CD4-positive, alpha-beta T cell treated with Interleukin-10 for 1 hour (primary cell): ENCODE measurements at places on chromosomes 2 and 18.

DNA sequence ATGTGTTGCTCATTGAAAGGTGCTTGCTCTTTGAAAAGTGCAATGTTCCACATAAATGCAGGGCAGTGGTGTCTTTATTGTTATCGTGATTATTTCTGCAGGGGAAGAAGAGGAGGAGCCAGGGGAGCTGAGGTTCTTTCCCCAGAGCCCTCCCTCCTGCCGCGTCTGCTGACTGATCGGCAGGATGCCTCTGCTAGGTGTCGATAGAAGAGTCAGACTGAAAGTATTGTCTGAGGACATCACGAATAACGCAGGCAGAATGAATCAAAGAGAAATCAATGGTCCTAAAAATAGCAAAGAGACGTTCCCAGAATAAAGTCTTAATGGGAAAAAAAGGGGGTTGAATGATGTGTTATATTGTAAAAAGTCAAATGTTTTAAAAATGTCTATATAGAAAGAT is 47.4 kb upstream of the SIX3 start:
- DNase-seq, result no peak

DNA sequence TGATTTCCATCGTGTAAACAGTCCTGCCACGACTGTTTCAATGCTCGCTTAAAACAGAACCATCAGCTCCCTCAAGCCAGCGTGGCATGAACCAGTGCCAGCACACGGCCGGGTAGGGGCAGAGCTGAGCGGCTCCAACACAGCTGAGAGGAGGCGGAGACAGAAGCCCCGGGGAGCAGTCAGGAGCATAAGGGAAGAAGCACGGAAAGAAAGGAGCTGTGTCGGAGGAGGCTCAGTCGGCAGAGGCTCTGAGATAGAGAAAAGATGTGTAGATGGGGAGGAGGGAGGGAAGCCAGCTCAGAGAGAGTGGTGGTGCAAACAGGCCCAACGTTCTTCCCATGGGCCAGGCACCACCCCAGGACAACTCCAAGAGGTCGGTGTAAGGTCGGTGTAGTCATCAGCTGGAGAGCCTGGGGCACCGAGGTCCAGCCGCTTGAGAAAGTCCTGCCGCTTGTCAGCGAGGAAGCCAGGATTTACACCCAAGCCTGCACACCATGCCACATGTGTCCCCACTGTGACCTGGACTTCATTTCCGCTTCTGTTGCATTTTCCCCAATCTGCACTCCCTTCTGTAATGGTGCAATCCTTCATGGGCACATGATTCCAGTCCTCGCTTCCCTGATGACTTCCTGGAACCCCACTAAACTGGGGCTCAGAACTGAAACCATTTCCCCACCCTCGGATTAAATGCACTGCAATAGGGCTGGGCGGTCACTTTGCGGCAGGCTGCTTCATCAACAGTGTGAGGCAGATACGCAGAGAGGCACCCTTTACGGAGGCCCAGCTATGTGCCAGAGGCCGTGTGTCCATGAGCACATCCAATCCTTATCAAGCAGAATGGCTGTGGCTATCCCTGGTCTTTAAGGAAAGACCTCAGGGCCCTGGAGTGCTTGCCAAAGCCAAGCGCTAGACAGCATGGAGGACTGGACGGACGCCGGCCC is 43.5 kb downstream of the CYP27C1 start:
- DNase-seq, result no peak

- DNase-seq, result no peak
These were observed 193.3 kb upstream of the AGAP1 start for GRCh38 chr2:235300368-235301201.

DNA sequence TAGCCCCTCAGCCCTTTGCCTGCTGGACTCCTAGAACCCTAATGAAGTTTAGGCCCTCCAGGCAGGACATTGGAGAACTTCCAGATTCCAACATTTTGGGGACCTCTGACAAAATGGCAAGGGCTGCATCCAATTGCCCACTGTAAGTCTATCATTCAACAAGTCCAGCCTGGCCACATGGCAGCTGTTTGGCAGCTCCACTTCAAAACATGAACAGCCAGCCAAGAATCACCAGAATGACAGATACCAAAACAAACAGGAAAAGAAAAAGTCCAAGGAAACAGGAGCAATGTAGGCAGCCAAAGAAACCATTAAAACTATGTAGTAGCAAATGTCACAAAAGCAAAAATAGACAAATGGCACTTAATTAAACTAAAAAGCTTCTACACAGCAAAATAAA is 25.5 kb downstream of the SLC4A5 start:
- no peak for DNase-seq

DNA sequence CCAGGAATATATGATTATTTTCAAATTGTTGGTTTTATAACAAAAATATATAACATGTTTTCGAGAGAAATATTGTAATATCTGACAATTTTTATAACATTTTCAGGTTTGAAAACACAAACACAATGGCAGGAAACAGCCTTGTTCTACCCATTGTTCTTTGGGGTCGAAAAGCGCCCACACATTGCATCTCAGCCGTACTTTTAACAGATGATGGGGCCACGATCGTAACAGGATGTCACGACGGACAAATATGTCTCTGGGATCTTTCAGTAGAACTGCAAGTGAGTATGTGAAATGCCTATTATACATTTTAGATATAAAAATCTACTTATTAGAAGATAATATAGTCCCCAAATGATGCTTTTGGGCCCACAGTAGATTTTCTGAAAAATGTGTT is 21.2 kb downstream of the WDR7 start:
- DNase-seq, result no peak

- DNase-seq, result peak; percentile 74
These were observed 19.4 kb downstream of the THAP4 start for GRCh38 chr2:241617431-241618154.

GRCh38 chr2:51472300-51472699 is 440.4 kb upstream of the NRXN1 start:
- DNase-seq, result no peak
